ENCODE measurements at places on chromosomes 7 and 10.

GRCh38 chr7:133320891-133321290, 68.0 kb downstream of the EXOC4 start:
- no peaks in the 10 kb centered on the region for H3K36me3 ChIP-seq
- H3K4me1 ChIP-seq, result no peaks in the 10 kb centered on the region
- no peaks in the 10 kb centered on the region for H3K27me3 ChIP-seq
- DNase-seq, result no peak
- H3K27ac ChIP-seq, result no peak overlapping the region
- no peak overlapping the region for H3K4me3 ChIP-seq

DNA sequence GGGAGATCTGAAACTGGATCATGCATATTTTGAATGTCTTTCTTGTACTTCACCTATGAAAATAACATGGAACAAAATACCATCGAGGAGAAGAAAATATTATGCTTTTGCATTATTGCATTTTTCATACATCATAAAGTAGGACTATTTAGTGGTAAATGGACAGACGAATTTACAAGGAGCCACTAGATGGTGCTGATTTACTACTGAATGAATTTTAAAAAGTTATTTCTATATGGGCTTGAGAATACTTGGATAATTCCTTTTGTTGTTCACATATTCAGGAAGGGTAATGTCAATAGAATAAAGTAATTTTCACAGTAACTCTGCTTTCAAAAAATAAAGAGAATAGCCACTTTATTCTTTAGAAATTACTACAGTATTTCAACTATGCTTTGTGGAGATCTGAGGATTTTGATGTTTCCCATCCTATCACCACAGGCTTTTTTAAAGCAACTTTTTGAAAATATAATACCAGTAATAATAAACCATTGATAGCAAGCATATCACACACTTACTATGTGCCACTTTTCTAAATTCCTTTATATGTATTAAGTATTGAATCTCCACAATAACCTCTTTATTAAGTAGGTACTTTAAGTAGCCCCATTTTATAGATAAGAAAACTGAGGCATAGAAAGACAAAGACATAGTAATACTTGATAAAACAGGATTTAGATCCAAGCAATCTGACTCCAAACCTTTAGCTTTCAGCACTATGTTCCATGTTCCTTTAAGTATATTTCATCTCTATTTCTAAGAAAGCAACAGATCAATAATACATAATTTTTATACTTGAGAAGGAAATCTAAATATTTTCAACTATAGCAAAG, 38.6 kb downstream of the NEBL start:
- H3K27ac ChIP-seq, result no peak overlapping the region
- DNase-seq, result no peak
- H3K36me3 ChIP-seq, result no peaks in the 10 kb centered on the region
- H3K4me3 ChIP-seq, result no peak overlapping the region

- no peaks in the 10 kb centered on the region for H3K27me3 ChIP-seq
- H3K4me1 ChIP-seq, result no peaks in the 10 kb centered on the region
- H3K36me3 ChIP-seq, result no peaks in the 10 kb centered on the region
- no peak overlapping the region for H3K27ac ChIP-seq
- no peak overlapping the region for H3K4me3 ChIP-seq
Measured at GRCh38 chr10:74371696-74372095, 220.7 kb downstream of the ADK start.

DNA sequence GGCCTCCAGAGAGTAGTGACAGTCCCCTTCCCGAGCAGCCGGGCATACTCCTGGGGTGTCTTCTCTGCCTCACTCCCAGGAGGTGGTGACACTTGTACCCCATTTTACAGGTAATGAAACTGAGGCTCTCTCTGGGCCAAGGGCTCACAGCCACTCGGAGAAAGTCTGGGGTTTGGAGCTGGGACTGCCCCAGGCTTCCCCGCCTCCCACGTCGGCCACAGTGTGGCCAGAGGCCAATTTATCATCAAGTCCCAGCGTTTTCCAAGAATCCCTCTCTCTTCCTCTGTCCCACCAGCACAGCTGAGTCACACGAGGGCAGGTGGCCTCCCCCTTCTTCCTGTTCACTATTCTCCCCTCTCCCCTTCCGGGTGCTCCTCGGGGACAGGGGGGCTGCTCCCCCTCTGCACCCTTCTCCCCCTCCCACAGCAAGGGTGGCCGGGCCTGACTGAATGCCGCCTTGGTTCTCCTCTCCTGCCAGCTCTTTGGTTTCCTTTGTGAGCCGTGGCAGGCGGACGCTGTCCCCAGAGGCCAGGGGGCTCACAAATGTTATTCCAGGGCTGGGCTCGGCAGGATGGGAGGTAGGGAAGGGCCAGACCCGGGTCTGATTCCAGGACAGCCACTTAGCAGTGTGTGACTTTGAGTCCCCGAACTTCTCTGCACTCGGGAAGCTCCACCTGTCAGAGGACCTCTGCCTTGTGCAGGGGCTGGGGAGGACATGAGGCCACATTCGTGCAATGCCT, 17.7 kb downstream of the CLIP2 start:
- peaks cover 10% of the 10 kb centered on the region for H3K4me1 ChIP-seq
- peak; percentile 22 for DNase-seq
- no peaks in the 10 kb centered on the region for H3K36me3 ChIP-seq
- H3K27me3 ChIP-seq, result no peaks in the 10 kb centered on the region

DNA sequence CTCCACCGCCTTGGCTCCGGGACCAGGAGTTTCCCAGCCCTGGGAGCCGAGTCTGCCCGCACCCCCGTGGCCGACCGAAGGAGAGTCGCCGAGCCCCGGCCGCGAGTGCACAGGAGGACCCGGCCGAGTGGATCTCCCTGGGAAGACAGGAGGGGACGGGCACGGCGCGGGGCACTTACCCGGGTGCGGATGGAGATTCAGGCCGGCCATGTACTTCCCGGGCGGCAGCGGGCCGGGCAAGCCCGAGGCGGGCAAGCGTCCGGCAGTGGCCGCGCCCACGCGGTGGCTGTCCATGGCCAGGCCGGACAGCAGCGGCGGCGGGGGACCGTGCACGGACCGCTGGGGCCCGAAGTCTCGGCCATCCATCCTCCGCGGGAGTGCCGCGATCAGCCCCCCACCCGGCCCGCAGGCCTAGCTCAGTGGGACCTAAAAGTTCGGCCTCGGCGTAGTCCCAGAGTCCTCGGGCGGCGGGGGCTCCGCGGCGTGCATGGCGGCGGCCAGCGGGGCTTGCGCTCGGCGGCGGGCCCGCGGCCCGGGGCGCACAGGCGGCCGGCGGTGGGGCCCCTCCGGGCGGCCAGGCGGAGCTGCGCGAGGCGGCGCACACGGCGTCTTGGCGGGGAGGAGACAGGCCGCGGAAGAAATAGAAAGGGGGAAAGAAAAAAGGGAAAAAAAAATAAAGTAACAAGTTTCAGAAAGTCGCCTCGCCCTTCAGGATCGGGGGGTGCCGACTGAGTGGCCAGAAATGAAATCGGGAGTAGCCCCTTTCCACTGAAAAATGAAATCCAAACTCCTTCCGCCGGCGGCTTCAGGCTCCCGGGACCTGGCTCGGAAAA, 2.5 kb downstream of the TNRC18 start:
- DNase-seq, result no peak
- peak overlapping the region; percentile 97 for H3K27ac ChIP-seq
- no peaks in the 10 kb centered on the region for H3K36me3 ChIP-seq
- H3K27me3 ChIP-seq, result no peaks in the 10 kb centered on the region

DNA sequence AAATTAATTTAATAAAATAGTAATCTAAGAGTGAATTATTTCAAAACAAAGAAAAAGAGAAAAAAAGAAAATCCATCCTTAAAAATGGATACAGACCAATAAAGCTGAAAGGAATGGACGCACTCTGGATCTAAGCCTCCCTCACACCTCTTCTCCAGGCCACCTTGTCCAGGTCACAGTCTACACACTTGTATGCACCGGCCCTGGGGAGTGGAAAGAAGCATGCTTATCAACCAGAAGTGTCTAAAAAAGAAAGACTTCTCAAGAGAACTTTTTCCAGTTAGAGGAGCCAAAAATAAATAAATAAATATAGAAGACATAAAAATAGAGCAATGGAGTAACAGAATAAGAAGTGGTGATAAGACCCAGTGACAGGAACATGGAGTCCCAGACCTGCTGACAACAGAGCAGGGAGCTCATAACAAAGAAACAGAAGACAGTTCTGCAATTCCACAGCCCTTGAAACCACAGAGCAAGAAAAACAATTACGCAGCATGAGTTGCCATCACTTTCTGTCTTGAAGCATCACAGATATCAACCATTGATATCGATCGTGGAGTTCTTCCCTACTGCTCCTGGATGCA, 311.7 kb upstream of the NFE2L3 start:
- DNase-seq, result peak; percentile 60
- H3K4me3 ChIP-seq, result no peak overlapping the region
- no peaks in the 10 kb centered on the region for H3K27me3 ChIP-seq
- no peaks in the 10 kb centered on the region for H3K36me3 ChIP-seq

- no peak overlapping the region for H3K4me3 ChIP-seq
- H3K36me3 ChIP-seq, result no peaks in the 10 kb centered on the region
- DNase-seq, result no peak
- no peaks in the 10 kb centered on the region for H3K27me3 ChIP-seq
Measured at GRCh38 chr10:77351386-77351785, 286.2 kb downstream of the KCNMA1 start.

- DNase-seq, result no peak
- no peak overlapping the region for H3K4me3 ChIP-seq
- no peaks in the 10 kb centered on the region for H3K4me1 ChIP-seq
- H3K27ac ChIP-seq, result no peak overlapping the region
- no peaks in the 10 kb centered on the region for H3K36me3 ChIP-seq
Measured at GRCh38 chr10:124347956-124348355, 70.8 kb downstream of the OAT start.

GRCh38 chr10:53899463-53900160, 901.4 kb downstream of the PCDH15 start:
- DNase-seq, result no peak
- no peak overlapping the region for H3K27ac ChIP-seq
- H3K4me3 ChIP-seq, result no peak overlapping the region
- no peaks in the 10 kb centered on the region for H3K4me1 ChIP-seq

DNA sequence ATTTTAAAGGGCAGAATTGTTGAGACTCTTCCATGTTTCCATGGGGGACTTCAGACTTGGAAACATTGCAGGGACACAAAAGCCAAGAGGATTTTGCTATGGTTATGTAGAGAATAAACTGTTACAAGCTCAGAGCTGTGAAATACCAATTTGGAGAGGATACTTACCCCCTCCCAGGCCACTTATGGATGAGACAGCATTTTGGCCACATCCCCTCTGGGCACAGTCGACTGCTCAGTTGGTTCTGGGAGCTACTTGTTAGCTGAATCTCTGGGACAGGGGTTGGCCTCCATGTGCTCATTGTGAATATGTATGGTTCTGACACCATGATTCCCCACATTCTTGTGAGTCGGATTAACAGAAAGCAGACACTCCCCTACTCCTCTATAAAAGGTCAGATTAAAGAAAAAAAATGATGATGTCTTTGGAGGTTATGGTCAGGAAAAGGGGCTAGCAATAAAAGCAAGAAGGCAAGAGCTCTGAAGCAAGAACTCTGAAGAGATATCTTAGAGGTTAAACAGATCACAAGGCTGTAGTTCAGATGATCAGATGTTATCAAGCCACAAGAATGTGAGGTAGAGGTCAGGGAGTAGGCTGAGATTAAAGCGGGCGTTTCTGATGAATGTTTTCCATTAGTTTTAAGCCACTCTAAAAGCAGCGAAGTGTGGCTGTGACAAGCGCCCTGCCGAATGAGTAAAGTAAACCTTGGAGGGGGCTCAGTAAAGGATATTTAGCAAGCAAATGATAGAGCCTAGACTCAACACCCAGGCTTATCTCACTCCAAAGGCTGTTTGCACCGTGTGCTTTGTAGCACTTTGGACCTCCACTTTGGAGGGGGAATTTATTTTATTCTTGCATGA, 17.2 kb downstream of the STAMBPL1 start:
- no peak overlapping the region for H3K27ac ChIP-seq
- H3K4me1 ChIP-seq, result peaks cover 4% of the 10 kb centered on the region
- H3K4me3 ChIP-seq, result no peak overlapping the region
- no peaks in the 10 kb centered on the region for H3K27me3 ChIP-seq
- DNase-seq, result no peak

- DNase-seq, result no peak
- H3K4me1 ChIP-seq, result no peaks in the 10 kb centered on the region
- no peaks in the 10 kb centered on the region for H3K36me3 ChIP-seq
- H3K27ac ChIP-seq, result no peak overlapping the region
Measured at GRCh38 chr10:15060638-15061037, 16.9 kb downstream of the OLAH start.

GRCh38 chr10:106955133-106955532, 209.4 kb downstream of the SORCS1 start:
- H3K27me3 ChIP-seq, result no peaks in the 10 kb centered on the region
- no peak for DNase-seq
- H3K4me1 ChIP-seq, result no peaks in the 10 kb centered on the region
- no peaks in the 10 kb centered on the region for H3K36me3 ChIP-seq
- no peak overlapping the region for H3K27ac ChIP-seq

All from testis (tissue), 5 donors.